ENCODE measurements at places on chromosomes 11 and 22.

- no peak for DNase-seq
Observed at GRCh38 chr11:128116885-128117284, 470.5 kb downstream of the ETS1 start.

GRCh38 chr22:29483254-29483653, 3.2 kb downstream of the NEFH start:
- no peak for DNase-seq

DNA sequence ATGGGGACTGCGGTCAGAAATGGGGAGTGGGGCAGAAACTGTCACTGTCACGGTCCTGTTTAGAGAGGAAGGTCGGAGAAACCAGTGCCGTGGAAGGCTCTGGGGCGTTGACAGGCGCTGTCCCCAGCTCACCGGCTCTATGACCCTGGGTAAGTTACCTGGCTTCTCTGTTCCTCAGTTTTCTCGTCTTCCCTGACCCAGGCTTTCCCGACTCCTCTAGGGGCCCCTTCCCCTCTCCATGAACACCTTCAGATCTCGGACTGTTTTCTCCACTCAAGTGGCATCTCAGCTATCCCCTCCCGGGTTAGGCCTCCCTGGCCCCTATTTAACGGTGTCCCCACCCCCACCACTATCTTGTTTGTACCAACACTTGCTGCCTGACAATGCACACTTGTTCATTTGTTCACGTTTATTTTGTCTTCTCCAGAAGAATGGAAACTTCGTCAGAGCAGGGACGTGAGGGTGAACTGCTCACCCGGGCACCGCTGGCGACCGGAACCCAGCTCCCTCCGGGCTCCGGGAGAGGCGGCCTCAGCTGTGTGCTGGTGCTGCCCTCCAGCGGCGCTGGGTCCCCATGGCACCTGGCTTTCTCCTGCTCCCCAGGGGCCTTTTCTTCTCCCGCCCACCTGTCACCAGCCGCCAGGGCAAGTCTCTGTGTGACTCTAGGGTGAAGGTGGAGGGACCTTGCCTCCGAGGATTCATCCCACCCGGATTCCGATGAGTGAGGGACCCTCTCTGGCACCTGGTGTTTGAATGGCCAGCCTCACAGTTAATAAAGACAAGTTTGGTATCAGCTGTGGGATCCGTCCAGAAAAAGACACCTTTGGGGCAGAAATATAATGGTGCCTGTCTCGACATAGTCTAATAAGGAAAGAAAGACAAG, 33.1 kb upstream of the SLC35C1 start:
- DNase-seq = peak; percentile 96

- peak; percentile 57 for DNase-seq
Observed at GRCh38 chr11:66851239-66851596, 5.6 kb upstream of the LRFN4 start.

DNA sequence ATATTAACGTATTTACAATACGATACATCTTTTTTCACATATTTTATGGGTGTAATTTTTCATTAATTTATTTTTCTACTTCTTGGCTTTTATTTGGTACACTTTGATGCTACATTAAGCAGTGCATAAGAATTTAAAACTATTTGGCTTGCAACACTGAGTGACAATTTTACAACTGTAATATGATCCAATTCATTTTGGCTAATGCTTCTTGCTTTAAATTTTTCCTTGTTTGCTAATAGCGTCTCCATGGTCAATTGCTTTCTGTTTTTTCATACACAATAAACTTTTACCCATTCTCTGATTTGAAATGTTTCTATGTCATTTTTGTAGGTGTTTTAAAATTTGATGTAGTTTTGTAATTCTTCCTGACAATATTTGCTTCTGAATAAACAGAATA, 773.2 kb downstream of the FAM181B start:
- DNase-seq = no peak

DNA sequence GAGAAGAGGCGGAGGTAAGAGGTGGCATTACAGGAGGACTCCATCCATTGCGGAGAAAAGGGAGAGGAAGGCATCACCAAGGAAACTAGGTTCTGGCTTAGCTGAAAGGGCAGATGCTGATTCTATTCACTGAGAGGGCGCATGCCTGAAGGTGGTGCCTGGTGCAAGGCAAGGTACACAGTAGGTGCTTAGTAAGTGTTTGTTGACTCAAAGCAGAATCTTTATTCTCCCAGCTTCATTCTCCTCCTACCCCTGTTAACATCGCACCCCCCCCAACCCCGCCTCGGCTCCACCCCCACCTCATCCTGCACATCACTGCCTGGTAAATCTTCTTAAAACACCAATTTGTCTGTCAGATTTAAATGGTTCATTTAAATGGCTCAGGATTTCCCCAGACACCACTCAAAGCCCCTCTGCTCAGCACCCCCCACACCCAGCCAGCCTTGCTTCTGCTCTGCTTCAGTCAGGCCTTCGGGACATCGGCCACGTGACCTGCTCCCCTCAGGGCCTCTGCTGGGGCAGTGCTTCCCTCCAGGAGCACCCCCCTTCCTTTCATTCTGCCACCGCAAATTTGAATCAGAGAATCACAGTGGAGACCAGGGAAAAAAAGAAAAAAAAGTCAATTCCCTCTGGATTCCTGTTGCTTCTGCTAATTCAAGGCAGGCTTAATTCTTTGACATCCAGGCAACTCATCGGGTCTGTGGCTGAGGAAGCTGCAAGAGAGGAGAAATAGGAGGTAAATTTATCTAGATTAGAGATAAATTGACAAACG, 17.8 kb upstream of the RCN1 start:
- DNase-seq = no peak

DNA sequence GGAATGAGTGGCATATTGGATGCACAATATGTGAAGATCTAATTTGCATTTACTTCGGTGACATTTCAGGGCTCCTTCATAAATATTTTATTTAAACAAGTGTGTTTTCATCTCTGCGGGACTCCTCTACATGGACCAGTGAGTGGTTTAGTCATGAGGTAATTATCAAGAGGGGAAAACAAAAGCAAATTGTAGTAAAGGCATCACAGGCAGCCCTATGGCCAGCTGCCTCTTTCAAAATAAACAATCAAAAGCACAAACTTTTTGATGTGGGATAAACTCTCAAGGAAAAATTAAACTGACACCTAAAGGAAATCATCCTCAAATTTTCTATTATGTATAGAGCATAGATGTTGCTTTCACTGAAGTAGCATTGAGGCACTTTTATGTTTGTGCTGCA, 6.0 kb downstream of the SYT9 start:
- no peak for DNase-seq

GRCh38 chr22:32695451-32695891, 106.0 kb upstream of the TIMP3 start:
- DNase-seq = no peak

DNA sequence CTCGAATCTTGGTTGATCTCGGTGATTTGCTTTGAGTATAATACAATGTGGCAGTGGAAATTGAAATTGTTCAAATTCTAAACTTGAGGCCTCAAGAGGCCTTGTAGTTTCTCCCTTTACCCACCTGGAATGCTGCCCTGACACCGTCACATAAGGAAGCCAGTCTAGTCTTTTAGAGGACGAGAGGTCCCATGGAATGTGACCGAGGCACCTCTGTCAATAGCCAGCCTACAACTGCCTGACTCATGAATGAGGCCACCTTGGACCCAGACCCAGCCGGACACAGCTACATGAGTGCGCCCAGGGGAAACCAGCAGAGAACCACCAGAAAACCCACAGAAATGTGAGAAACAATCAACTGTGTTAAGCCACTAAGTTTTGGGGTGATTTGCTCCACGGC, 52.5 kb downstream of the RPL27A start:
- no peak for DNase-seq

DNA sequence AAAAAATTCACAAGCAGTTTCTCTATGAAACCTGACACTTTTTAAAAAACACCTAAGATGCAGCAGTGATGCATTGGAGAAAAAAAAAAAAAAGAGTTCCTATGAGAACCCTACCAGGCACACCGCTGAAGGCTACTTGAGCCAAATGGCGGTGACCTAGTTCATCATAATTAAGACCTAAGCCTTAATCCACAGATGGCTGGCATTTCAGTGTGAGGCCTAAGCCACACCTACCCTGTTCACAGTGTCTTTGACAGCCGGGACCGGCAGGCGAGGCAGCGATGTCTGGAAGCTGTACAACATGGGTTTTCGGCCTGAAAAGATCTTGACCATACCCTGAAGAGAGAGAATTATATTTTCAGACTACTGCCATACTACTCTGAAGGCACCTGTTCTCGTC, 38.0 kb downstream of the CPT1A start:
- DNase-seq = no peak

DNA sequence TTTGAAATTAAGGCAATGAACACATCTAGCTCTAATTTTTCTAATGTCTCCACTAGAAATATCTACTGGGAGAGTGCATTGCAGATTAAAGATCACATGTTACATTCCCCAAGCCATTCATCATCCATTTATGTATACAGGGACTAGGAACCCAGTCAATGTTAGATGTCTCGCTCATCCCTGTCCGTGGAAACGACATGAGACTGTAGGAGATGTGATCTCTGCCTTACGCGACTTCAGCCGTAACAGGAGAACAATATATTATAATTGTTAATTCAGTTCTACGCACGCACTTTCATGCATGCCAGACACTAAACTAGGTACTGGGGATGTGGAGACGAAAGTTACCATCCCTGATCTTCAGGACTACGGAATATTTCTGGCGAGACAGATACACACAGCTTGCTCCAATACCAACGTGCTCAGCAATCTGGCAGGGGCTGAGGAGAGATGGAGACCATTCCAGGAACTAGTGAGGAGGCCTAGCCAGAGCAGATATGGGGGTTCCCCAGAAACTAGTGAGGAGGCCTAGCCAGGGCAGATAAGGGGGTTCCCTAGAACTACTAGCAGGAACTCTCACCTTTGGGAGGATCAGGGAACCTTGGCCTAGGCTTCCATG, 706 bp downstream of the DCPS start:
- no peak for DNase-seq

DNA sequence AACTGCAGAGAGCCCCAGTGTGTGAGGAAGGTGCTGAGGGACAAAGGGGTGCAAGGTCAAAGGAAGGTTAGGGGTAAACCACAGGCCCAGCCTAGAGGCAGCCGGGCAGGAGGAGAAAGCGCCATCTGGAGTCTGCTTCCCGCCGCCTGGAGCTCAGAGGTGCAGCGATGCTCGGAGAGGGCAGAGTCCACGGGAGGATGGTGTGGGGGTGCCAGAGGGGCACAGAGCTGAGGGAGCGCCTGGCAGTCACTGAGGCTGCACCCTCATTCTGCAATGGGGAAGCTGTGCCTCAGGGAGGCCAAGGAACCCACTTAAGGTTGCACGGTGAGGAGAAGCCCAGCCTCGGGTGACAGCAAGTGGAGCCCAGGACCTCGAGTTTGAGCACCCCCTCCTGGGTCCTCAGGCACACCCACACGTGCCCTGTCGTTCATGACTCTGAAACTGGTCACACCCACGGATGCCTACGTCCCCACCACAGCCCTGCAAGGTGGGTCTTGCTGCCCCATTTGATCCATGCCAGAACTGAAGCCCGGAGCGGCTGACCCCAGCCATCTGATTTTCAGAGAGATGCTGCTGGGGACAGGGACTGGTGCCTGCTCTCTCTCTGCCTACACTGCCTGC, 1.6 kb downstream of the IL2RB start:
- DNase-seq = no peak

DNA sequence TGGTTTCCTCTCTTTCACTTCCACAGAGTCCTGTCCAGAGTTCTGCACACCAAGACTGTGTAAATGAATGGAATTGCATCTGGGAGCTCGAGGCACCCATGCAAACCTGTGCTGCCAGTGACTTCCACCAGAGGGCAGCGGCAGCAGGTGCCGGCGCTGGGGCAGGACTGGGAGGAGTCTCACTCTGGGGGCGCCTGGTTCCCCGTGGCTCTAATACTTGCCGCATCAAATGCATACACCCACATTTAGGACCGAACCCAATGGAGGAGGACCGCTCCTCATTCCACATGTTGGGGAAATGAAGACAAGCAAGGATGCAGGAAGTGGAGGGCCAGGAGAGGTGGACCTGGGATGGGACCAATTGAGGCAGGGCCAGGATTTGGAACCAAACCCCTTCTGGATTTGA, 1.1 kb upstream of the CD6 start:
- peak; percentile 66 for DNase-seq

DNA sequence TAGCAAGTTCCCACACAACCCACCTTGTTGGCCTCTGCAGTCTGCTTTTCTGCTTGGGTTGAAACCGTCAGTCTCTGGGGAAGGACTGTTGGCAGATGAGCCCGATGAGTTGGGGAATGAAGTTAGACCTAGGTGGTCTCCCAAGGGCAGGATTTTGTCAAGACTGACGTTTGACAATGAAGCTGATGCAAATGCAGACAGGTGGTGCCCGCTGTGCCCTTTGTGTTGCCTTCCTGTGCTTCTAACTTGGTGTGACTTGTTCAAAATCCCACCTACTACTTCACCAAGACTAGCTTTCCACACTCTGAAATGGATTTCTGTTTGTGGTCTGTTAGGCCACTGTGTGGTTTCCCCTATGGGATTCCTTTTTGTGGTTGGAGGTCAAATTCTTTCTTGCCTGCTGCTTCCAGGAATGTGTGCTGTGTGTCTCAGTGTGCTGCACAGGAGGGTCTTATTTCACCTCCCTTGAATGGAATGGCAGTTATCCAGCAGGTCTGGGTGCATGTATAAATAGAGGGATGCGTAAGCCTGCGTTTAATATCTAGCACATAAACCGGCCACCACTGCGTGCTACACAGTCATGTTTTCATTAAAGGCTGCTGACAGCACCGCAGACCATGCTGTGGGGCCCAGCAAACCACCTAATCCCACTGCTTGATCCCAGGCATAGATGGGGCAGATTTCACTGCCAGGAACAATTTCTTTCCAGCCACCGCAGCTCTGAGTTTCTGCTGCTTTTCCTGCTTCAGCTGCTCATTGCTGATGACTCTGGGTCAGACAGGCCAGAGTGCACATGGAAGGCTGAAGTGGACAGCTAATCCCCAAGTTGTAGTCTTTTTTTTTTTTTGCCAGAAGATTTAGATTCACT, 44.8 kb downstream of the ADAMTS8 start:
- DNase-seq = no peak

DNA sequence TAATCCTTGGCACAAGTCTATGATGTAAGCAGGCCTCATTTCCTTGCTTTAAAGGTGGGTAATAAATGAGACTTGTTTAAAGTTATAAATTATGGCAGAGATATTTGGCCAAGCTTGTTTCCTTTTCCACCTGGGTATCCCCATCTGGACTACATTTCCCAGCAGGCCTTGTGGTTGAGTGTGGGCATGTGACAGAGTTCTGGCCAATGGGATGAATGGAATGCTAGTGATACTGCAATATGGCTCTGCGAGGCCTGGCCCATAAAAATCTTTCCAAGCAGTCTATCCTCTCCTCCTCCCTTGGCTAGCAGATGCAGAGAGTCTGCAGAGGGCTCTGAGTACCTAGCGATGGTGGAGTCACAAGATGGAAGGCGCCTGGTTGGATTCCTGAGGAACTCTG, 102.5 kb downstream of the TIMP3 start:
- DNase-seq = no peak

DNA sequence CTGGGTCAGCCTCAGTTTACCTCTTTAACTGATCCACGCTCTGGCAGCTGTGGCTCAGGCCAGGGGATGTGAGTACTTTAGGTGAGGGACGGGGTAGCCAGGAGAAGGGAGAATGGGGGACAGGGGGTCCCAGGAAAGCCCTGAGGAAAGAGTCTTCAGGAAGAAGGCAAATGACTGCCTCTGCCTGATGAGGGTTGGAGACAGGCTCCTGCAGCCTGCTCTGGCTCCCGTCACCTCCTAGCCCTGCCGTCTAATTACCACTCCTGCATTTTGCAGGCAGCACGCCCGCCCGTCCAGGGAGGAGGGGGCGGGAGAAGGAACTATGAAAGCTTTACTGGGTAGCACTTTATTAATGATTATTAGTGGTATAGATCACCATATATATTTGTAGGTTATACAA, 116.6 kb downstream of the CEP164 start:
- no peak for DNase-seq

GRCh38 chr22:19419464-19420178, 11.9 kb downstream of the HIRA start:
- DNase-seq = no peak

- DNase-seq = peak; percentile 48
Observed at GRCh38 chr22:25405841-25406509, 158.5 kb upstream of the GRK3 start.
